ENCODE measurements at places on chromosomes 4 and X. TPM values are rescaled to one million over a fixed set of nuclear protein-coding genes. Genes with fewer than 3 reads are reported as not detected.

Gene C4orf51
- total RNA-seq = not detected

GRCh38 chr4:25814301-25815136 lies 48.3 kb downstream of the SEL1L3 start:
- DNase-seq = no peak

GRCh38 chr4:29151584-29151983 lies 1568.6 kb upstream of the PCDH7 start:
- DNase-seq = no peak

DNA sequence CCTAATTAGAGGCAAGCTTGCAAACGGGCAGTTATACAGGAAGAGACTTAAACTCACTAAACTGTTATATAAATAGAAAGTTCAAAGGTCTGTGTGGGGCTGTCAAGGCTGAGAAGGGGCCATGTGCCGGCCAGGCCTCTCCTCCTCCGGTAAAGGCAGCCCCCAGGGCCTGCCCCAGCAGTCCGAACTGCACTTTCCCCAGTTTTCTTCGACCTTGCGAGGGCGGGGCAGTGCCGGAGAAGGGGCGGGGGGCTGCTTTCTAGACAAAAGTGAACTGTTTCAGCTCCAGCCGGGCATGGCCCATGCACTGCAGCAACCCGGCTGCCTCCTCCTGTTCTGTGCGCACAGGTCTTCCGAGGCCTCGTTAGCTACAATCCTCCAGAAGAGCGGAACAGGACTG lies 4.1 kb downstream of the AFF2 start:
- DNase-seq = no peak

GRCh38 chr4:15765391-15765790 lies 12.7 kb upstream of the CD38 start:
- no peak for DNase-seq

All from fibroblast of lung (primary cell).